Mononuclear cell (primary cell): ENCODE measurements at places on chromosomes 11 and 22. TPM values are rescaled to one million over a fixed set of nuclear protein-coding genes. Genes with fewer than 3 reads are reported as not detected.

Gene TMEM191B
- 0.10 TPM for total RNA-seq

Gene PHLDA2
- total RNA-seq = 1.7 TPM

Gene COX8A
- total RNA-seq = 173 TPM

Gene RFPL2
- total RNA-seq = 0.10 TPM

Gene UPK3A
- 0.94 TPM for total RNA-seq

Gene C11orf87
- total RNA-seq = not detected

Gene EHF
- total RNA-seq = 0.10 TPM
